NCI-H2107 (cell line): ENCODE measurements at places on chromosomes 1 and 21.

DNA sequence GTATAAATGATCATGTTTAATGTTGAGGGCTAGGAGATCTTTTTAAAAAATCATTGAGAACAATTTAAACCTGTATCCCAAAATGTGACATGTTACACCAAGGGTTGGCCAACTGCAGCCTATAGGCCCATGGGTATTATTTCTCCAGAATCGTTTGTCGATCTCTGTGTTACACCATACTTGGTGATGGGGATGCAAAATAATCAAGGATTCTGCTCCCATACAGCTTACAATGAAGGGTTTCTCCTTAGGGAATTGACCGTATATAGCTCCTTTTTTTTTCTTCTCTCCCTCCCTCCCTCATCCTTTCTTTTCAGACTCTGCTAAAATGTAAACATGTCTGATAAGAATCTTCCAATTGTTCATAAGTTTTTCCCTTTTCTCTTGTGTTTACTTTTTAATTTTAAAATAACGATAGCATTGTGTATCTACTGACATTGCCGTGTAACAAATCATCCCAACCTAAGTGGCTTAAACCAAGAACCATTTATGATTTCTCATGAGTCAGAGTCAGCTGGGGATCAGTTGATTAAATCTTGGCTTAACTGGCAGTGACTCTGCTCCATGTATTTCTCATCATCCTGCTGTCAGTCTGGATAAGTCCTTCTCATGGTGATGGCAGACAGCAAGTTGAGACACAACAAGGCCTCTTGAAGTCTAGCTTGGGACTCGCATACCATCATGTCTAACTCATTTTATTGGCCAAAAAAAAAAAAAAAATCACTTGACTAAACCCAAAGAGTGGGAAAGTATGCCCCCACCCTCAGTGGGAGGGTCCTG lies 48.0 kb downstream of the MARK1 start:
- no peak for DNase-seq

- DNase-seq = no peak
These were observed 161.8 kb downstream of the DYRK1A start for GRCh38 chr21:37528150-37528937.

GRCh38 chr1:101105877-101106276 lies 80.3 kb upstream of the DPH5 start:
- no peak for DNase-seq

GRCh38 chr1:74423471-74423870 lies 88.9 kb downstream of the LRRC53 start:
- no peak for DNase-seq

DNA sequence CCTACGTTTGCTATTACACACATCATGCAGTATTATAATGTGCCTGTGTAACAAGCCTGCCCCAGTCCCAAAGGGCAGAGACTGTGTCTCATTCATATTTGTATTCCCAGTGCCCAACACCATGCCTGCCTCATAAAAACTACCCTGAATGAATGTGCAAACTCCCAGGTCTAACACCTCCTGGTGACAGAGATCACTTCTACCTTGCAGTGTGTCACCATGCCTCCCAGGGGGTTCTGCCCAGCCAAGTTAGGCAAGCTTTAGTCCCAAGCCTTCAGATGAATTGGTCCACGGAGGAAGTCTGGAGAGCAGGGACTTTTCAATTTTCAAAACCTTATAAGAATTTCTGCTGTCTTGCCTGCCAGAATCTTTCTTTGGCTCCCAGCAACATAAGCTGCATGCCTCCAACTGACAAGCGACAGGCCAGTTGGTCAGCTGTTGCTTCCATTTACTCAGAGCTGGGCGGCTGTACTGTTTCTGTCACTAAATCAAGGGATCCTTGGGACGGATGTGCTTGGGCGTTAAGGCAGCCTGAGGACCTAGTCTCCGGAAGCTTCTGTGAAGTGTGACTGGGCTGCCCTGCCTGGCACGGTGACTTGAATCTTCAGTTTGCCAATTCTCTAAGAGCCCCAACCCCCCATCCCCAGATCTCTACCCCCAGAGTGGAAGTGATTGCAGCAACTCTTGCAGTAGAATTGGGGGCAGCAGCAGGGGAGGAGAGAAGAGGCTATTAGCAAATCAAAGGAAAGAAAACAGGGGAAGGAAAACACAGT lies 1.2 kb downstream of the RXRG start:
- no peak for DNase-seq

GRCh38 chr21:41500931-41501381 lies 7.0 kb downstream of the TMPRSS2 start:
- peak; percentile 57 for DNase-seq

- peak; percentile 51 for DNase-seq
These were observed 57.8 kb downstream of the EPB41 start for GRCh38 chr1:28971980-28972771.

GRCh38 chr21:38651570-38651969 lies 153.3 kb upstream of the ERG start:
- no peak for DNase-seq

GRCh38 chr1:184854036-184854435 lies 99.4 kb upstream of the EDEM3 start:
- no peak for DNase-seq

DNA sequence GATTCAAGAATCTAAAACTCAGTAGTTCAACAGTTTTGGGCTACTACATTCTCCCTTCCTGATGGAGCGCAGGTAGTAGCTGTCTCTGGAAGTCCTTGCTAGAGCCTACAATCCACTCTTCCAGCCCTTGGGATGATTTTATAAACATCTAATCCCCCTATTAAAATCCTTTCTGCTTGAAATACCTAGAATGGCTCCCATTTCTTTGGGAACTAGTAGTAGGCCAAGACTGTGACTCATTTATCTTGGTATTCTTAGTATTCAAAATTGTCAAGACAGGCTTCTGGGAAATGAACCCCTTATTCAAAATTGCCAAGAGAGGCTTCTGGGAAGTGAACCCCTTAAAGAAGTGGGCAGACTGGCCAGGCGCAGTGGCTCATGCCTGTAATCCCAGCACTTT lies 142.5 kb upstream of the FGGY start:
- no peak for DNase-seq

GRCh38 chr1:212640223-212640878 lies 31.8 kb downstream of the ATF3 start:
- no peak for DNase-seq

GRCh38 chr1:146032631-146033219 lies 11.2 kb upstream of the HJV start:
- no peak for DNase-seq

GRCh38 chr1:223748773-223749733 lies 36.7 kb downstream of the CAPN2 start:
- DNase-seq = no peak

DNA sequence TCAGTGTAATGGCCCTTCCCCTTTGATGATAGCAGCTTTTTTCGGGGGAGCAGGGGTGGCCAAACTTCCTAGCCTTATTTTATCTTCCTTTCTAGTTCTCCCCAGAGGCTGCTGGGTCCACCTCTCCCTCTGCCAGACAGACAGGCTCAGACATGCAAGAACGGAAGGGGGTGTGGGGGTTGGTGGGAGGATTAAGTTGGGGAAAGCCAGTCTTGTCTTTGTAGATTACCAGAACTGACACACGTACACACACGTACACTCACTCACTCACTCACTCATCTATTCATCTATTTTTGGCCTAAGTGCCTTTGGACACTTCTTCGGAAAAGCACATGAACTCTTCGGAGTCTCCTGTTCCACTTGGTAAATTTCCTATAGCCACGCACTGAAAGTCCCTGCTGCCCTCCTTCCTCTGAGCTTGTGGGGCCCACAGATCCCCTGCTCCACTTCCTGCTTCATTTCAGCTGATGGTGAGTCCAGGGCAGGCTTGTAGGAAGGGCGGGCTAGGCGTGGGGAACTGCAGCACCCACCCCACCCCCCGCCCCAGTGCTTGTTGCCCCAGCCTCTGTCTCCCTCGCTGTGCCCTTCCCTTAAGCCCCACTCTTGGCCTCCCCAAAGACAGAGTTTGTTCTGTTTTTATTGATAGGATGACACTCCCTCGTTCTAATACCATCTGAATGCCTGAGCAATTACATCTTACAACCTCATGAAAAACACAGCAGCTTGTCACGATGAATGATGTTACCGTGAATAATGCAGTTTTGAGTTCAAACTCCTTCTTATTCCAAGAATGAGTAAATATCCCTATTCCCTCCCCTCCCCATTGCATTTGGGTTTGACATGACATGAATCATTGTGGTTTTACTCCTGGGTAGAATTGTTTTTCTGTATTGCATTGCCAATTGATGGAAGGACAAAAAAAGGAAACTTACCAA lies 60.7 kb upstream of the ATP5PO start:
- no peak for DNase-seq

- peak; percentile 74 for DNase-seq
These were observed 40.6 kb upstream of the MARK1 start for GRCh38 chr1:220487297-220487820.

GRCh38 chr21:22536509-22536908 lies 1538.3 kb downstream of the NCAM2 start:
- DNase-seq = no peak

DNA sequence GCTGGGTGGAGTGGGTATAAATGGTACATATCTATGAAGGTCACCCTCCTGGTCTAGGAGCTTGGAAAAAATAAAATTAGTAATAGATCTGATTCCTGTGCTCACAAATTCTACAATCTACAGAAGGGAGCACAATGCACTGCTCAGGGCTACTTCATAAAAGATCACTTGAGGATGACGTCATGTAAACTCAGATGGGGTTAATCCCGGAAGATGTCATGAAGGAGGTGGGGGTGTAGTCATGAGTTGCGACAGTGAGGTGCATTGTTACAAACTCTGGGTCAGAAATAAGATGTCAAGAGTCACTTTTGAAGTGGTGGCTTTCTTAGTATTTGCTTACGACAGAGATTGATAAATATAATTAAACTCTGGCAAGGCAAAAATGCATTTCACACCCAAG lies 68.2 kb downstream of the LHX9 start:
- DNase-seq = no peak

GRCh38 chr1:173431304-173432045 lies 45.7 kb upstream of the PRDX6 start:
- DNase-seq = peak; percentile 87

- no peak for DNase-seq
These were observed 18.0 kb upstream of the LRRC3 start for GRCh38 chr21:44437371-44437695.

GRCh38 chr1:158999316-159000069 lies 10.2 kb upstream of the IFI16 start:
- DNase-seq = no peak

- no peak for DNase-seq
These were observed 14.9 kb upstream of the NUP133 start for GRCh38 chr1:229523052-229523451.

DNA sequence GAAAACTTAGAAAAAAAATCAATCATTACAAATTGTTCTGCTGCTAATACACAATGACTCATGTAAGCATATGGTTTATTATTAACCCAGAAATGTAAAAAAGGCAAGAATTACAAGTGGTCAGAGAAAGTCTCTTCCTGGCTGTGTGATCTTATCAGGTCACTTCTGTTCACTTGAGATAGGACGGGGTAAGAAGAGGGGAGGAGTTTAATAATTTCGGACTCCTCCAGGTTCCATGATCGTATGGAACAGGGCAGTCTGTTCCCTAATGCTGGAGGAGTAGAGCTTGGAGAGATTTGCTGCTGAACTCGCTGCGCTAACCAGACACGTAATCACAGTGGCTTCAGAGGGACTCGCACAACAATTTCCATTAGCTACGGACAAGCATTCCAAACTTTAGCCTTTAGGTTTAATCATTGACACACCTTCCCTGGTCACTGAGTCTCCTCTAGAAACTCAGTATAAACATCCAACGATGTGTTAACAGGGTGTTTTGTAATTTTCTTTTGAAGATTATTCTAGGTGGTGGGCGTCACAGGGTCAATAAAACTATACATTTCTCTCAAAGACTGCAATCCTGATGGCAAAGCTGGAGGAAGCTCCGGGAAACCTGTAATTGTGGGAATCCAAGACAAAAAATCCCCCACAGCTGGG lies 1.3 kb downstream of the CRYZ start:
- DNase-seq = no peak

- no peak for DNase-seq
These were observed 85.8 kb upstream of the DIRAS3 start for GRCh38 chr1:68136187-68136586.

DNA sequence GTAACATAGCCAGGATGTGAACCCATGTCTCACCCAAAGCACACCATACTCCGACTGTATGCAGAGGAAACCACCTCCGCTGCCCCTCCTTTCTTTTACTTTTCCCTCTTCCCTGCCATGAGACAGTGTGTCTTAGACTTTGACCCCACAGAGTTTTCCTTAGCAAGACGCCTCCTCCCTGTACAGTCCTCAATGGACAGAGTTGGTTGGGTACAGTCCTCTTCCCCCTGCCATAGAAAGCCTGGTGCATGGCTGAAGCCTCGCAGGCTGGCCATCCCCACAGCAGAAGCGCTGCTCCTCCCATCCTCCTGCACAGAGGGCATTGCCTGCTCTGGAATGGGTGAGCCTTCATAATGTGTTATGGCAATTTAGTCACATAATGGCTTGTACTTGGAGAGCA lies 127.9 kb downstream of the PLPP3 start:
- DNase-seq = no peak

GRCh38 chr1:818618-819291 lies 105.0 kb upstream of the SAMD11 start:
- no peak for DNase-seq

- DNase-seq = no peak
These were observed 112.6 kb downstream of the SLC45A1 start for GRCh38 chr1:8430476-8430875.

DNA sequence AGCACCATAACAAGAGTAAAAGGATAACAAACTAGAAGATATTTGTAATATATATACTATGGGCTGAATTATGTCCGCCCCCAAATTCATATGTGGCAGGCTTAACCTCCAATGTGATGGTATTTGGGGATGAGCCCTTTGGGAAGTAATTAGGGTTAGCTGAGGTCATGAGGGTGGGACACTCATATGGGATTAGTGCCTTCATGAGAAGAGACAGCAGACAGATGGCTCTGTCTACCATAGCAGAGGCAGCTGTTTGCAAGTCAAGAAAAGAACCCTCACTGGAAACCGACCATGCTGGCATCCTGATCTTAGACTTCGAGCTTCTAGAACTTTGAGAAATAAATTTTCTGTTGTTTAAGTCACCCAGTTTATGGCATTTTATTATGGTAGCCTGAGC lies 303.6 kb downstream of the LMO4 start:
- DNase-seq = no peak
